ENCODE measurements at places on chromosomes 1 and 21.

DNA sequence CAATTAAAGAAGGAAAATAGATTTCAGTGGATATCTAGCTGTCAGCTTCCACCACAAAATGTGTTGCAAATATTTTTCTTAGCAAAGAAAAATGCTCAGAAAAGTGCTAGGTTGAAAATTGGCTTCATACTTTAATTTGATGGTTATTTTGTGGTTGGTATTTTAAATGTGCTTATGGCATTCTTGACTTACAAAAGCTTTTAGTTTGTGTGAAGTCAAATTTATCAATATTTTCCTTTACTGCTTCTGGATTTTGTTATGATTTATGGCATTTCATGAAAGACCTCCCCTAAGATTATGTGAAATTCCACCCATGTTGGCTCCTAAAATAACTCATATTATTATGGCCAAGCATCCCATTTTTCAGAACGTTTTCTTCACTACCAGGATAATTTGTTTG lies 51.5 kb downstream of the PSMG1 start:
- no peak for DNase-seq

- DNase-seq, result no peak
Measured at GRCh38 chr1:13896932-13897331, 196.9 kb downstream of the PRDM2 start.

GRCh38 chr1:25831569-25832196 lies 11.9 kb downstream of the MTFR1L start:
- no peak for DNase-seq

DNA sequence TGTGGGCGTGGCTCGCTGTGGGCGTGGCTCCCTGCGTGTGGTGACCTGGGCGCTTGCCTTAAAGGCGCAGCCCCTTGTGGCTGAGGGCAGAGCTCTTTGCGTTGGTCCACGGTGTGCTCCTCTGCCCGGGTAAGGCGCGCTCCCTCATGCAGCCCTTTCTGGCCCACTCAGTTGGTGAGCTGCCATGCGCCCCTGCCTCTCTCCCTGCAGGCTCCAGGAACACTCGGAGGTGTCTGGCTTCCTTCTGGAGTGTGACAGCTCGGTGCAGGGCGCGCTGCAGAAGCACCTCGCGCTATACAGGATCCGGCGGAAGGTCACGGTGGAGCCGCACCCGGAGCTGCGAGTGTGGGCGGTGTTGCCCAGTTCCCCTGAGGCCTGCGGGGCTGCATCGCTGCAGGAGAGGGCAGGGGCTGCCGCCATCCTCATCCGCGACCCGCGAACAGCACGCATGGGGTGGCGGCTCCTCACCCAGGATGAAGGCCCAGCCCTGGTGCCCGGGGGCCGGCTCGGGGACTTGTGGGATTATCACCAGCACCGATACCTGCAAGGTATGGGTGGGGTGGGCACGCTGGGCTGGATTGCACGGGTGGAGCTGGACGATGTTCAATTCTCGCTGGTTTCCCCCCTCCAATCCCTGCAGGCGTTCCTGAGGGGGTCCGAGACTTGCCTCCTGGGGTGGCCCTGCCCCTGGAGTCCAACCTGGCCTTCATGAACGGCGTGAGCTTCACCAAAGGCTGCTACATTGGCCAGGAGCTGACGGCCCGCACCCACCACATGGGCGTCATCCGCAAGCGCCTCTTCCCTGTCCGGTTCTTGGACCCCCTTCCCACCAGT lies 9.1 kb downstream of the IBA57 start:
- no peak for DNase-seq

DNA sequence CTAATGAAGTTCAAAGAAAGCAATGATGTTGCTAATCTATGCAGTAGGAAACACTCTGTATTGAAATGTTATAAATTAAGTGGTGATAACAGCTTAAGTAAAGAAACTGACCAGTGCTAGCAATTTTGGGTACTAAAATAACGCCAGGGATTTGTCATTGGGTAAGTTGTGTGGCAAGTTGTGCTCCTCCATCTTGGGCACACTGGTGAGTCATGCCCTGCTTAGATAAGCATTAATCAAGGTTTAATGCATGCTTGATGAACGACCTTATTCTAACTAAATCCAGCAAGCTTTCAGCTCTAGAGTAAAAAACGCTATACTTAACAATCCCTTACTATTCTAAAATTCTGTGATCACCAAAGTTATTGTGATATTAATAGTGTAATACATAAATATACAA lies 25.2 kb downstream of the VAMP4 start:
- no peak for DNase-seq

GRCh38 chr1:223486366-223486765 lies 93.2 kb downstream of the CCDC185 start:
- no peak for DNase-seq

DNA sequence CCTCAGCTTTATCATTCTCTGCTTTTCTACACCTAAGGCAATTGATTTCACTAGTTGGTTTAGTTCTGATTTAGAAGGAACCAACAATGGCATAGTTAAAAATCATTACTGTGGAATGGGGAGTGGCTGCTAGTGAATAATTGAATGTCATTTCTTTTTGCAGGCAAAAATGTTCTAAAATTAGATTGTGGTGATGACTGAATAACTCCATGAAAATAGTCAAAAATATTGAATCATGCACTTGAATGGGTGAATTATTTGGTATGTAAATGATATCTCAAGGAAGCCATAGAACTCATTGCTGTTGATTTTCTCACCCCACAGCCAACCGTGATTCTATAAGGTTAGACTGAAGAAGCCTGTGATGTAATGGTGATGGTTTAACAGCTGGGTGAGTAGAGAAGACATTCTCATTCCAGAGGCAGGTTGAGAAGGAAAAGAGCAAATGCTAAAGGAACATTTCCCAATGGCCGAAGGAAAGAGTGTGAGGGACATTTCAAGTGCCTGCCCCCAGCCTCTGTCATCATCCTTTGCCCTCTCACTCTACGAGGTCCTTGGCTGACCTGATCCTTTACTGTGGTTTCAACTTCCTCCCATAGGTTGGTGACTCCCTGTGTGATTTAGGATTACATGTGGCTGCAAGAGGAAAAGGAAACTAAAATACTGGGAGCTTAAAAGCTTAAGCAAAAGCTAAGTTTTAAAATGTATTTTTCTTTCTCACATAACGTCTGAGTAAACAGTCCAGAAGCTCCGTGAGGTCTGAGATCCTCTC lies 12.5 kb downstream of the OVAAL start:
- no peak for DNase-seq

DNA sequence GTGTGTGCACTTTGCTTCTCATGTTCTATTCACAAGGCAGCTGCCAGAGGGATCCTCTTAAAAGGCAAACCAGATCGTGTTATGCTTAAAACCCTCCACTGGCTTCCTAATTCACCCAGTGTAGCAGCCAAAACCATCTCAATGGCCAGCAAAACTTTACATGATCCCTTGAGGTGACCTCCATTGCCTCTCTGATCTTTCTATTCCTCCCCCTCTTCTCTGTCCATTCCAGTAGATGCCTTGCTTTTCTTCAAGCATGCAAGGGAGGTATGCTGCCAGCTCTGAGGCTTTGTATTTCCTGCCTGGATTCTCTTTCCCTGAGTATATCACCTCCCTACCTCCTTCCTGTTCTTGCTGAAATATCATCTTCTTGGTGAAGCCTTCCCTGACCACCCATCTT lies 93.2 kb upstream of the KCNK2 start:
- DNase-seq, result no peak

GRCh38 chr1:114235960-114236359 lies 82.3 kb upstream of the SYT6 start:
- DNase-seq, result no peak

GRCh38 chr1:206833801-206834200 lies 31.6 kb upstream of the IL20 start:
- no peak for DNase-seq

- no peak for DNase-seq
Measured at GRCh38 chr1:114079596-114080190, 74.0 kb downstream of the SYT6 start.

DNA sequence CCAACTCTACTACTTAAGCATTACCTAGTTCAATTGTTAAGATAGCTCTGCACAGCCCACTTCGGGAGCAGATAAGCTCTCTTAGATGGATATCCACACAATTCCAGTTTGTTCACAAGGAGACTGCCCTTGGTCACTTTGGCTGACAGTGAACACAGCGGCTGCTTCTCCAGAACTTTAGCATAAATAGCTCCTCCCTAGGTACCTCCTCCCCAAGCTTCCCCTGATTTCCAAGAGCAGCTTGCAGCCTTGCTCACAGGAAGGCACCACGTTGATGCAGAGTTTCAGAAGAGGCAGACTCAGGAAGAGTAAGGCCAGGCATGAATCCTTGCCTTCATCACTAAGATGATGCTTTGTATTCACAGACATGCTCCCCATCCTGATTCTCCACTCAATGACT lies 24.7 kb downstream of the TFF3 start:
- no peak for DNase-seq

DNA sequence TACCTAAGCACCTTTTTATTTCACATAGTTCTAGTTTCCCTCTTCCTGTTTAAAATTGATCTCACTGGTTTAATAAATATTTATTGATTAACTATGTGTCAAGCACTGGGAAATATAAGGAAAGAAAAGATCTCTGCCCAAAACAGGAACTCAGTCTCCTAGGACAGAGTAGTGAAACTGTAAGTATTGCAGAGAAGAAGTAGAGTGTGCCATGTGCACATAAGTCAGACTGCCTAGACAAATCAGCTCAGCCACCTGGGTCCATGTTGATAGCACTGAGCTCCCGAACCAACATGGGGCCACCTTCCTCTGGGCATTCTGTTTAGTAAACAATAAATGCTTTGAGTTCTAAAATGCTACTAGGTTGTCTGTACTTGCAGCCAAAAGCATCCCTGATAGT lies 9.8 kb upstream of the SSX2IP start:
- no peak for DNase-seq

DNA sequence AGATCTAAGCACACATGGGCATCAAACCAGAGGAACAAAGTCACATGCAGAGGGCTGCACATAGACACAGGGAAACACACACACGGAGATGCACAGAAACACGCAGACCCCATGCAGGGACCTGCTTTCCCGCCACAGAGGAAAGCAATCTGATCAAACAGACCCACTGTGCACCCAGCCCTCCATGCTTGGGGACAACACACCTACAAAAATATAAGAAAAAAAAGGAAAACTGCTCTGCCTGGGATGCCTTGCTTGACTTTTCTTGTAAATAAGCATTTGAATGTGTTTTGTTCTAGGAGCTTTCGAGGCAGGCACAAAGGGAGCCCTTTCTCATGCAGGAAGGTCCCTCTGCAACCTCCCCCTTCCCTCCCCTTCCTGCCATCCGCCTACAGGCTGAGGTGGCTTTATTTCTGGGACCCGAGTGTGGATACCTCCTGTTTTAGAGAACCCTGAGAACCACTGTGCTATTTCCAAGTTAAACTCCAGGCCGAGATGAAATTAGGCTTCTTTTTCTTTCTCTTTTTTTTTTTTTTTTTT lies 3.5 kb upstream of the ICMT start:
- DNase-seq, result no peak

DNA sequence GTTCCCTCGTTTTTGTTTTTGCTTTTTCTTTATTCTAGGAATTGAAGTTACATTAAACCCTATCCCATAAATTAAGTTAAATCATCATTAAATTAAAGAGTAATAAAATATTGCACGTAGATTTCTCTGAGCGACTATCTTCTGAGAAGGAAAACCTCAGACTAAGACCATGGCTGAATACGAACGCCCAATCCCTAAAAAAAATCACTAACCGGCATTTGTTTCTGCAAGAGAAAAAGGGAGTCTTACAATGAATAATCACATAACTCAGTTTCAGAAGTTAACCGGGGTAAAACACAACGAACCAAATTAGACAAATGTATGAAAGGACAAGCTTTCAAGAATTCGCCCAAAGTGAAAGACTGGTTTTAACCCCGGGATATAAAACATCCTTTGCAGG lies 1.3 kb downstream of the PIK3R3 start:
- no peak for DNase-seq

GRCh38 chr1:90616395-90616794 lies 100.7 kb downstream of the BARHL2 start:
- DNase-seq, result no peak

GRCh38 chr1:209048941-209049669 lies 534.4 kb upstream of the CAMK1G start:
- DNase-seq, result no peak

DNA sequence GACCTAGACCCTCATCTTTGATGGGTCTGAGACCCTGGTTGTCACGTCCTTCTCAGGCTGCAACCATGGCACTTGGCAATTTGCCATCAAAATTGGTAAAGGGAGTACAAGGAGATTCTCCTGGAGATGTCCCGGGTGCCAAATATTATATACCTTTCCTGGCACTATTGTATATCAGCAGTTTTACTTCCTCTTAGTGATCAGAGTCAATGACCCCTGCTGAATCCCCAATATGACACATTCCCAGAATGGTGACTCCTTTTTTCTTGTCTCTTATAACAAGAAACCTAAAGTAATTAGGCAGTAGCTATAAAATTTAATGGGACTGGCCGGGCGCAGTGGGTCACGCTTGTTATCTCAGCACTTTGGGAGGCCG lies 39.6 kb upstream of the CDC42BPA start:
- no peak for DNase-seq

GRCh38 chr1:193348091-193348768 lies 161.8 kb upstream of the B3GALT2 start:
- DNase-seq, result no peak

- DNase-seq, result no peak
Measured at GRCh38 chr1:101728029-101728428, 268.7 kb downstream of the OLFM3 start.

DNA sequence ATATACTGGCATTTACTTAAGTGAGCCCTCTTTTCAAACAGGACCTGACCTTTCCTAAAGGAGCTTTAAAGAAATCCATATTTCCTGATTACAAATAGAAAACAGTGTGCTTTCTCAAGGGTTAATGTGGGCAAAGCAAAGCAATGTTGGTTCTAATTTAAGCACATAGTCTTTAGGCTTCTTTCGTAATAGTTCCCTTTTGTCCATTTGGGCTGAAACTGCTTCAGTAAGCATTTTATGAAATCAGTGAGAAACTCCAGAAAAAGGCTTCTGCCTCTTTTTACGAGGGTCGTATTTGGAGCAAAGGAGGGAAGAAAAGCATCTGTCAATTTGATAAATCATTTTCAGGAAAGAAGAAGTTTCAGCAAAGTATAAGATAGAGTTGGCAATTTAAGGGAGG lies 331.2 kb downstream of the KIF26B start:
- no peak for DNase-seq

- no peak for DNase-seq
Measured at GRCh38 chr1:203161175-203161574, 14.5 kb downstream of the MYBPH start.

GRCh38 chr1:173193639-173194038 lies 13.5 kb downstream of the TNFSF4 start:
- DNase-seq, result no peak

DNA sequence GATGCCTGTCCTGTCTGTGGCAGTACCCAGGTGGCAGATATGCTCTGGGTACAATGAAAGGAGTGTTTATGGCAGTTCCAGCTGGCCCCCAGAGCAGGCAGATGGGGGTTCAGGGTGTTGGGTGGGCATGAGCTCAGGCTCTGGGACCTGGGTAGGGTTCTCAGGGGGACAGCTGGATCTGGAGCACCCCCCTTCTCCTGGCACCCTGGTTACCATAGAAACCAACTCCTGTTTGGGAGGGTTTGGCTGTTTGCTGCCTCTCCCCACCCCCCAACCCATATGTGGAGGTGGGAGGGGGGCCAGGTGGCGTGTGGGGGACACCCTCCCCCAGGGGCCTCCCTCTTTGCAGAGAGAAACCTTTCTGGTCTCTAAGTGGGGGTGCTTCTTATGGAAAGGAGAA lies 7.1 kb downstream of the FOXO6 start:
- DNase-seq, result no peak

GRCh38 chr21:45747802-45748445 lies 104.4 kb downstream of the PCBP3 start:
- DNase-seq, result no peak

- no peak for DNase-seq
Measured at GRCh38 chr1:101769520-101769919, 227.2 kb downstream of the OLFM3 start.

- DNase-seq, result no peak
Measured at GRCh38 chr1:51061231-51061918, 40.7 kb upstream of the C1orf185 start.
